Suppressor macrophage treated with lipopolysaccharide for 4 hours (primary cell): ENCODE measurements at places on chromosomes 6 and 20.

- no peak for DNase-seq
These were observed 5.7 kb downstream of the PACRG start for GRCh38 chr6:162733489-162733888.

- DNase-seq = no peak
These were observed 16.8 kb downstream of the SRSF3 start for GRCh38 chr6:36610956-36611336.

GRCh38 chr6:424741-425417 lies 33.3 kb downstream of the IRF4 start:
- DNase-seq = no peak

DNA sequence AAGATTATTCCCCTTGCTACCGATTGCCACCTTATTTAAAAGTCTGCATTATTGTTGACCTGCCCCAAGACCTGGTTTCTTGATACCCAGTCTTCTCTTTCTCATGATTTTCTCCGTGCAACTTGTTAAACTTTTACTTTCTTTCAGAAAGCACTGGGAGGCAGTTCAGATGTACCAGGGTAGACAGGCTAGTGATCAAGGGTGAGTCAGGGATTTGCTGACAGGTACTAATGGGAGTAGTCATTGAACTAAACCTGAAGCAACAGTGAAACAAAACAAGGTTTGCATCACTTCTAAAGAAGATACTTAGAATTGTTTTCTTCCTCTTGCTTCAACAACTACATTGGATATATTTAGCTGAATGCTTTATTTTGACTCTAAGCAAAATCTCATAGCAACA lies 124.4 kb downstream of the KCNQ5 start:
- DNase-seq = no peak

GRCh38 chr6:10725716-10726115 lies 2.8 kb downstream of the TMEM14C start:
- no peak for DNase-seq

- DNase-seq = no peak
These were observed 38.8 kb downstream of the CDYL start for GRCh38 chr6:4814987-4815386.

DNA sequence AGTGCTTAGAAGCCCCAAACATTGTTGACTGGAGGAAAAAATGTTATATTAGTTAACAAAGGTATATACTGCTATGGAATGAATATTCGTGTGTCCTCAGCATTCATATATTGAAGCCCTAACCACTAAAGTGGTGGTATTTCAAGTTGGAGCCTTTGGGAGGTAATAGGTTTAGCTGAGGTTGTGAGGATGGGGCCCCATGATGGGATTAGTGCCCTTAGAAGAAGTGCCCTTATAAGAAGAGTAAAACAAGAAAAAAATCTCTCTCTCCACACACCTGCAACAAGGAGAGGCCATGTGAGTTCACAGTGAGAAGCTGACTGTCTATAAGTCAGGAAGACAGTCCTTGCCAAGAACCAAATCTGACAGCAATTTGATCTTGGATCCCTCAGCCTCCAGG lies 761.7 kb upstream of the FLRT3 start:
- DNase-seq = no peak

DNA sequence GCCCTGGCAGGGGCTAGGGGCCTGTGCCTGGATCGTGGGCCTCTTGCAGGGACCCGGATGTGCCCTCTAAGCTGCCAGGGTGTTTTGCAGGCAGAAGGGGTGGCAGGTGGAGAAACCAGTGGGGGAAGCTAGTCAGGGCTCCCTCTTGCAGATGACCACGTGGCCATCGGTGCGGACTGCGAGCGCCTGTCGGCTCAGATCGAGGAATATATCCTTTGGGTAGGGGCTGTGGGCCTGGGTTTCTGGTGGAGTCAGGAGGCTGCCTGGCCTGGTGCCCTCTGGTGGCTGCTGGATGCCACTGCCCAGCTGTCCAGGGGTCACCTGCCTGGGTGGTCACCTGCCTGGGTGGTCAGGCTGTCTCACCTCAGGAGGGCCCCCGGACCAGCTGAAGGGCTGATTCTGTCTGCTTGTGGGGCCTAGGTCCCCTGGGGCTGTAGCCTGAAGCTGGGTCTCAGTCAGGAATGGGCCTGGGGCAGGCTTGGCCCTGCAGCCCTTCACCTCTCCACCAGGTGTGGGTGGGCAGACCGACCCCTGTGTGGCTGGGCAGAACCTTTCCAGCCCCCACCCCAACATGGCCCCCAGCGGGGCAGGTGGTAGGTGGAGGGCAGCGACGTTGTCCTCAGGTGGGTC lies 6.7 kb downstream of the TCEA2 start:
- DNase-seq = no peak

DNA sequence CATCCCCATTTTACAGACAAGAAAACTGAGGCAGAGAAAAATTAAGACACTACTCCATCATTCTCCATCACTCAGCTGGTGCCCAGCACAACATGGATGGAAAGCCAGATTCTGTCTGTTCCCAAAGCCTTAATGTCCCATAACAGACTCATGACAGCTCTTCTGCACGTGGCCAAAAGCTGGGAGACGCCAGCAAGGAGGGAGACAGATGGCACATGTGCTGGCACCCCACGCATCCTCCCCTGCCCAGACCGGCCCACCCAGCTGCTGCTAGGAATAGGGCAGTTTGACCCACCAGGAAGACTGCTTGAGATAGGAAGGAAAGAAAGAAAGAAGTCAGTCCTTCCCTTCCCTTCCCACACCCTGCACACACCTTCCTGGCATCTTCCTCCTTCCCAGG lies 96.3 kb downstream of the PREX1 start:
- DNase-seq = no peak

GRCh38 chr20:42749556-42749955 lies 440.1 kb downstream of the PTPRT start:
- DNase-seq = no peak

GRCh38 chr20:8997701-8998117 lies 71.2 kb upstream of the PLCB4 start:
- DNase-seq = no peak

- DNase-seq = no peak
These were observed 223.9 kb downstream of the LY86 start for GRCh38 chr6:6812427-6812826.

- no peak for DNase-seq
These were observed 1.6 kb upstream of the REV3L start for GRCh38 chr6:111484633-111484930.

DNA sequence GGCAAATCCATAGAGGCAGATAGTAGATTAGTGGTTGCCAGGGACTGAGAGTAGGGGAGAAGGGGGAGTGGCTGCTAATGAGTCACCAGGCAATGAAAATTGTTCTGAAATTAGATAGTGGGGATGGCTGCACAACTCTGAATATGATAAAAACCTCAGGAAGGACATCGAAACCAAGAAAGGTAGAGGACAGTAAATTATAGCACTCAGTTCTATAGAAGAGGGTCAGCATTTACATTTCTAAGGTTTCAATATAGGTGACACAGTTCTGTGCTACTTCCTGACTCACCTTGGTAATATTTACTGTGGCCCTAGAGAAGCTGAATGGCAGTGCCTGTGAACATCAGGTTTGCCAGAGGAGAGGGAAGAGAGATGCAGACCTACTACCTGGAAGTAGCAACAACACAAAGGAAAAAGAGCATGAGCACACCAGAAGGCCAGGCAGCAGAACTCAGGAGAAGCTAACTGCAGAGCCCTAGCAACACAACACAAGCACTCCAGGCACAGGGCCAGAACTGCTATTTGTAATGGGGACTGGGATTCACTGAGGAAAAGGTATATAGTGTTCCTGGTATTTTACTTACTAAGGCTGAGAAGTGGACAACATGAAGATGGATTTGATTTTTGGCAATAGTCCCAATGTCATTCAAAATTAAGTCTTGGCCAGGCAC lies 75.9 kb downstream of the PLCG1 start:
- no peak for DNase-seq

DNA sequence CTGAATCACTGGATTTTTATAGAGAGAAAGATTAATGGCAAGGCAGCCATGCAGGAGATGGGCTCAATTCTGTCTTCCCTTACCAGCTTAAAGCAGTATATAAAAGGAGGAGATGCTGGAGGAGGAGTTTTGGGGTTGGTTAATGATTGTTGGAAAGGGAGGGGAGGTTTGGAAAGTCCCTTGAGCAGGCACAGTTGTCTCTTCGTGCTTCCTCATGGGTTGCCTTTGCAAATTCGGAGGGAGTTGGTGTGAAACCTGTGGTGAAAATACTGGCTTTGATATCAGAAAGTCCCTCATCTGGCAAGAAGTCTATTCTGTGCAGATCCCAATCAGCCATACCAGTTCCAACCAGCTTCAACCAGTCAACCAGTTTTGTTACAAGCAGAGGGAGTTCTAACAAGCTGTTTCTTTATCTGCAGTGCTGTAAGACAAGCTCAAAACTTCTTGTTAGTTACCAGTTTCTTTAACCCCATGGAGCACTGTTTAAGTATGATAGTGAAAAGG lies 107.0 kb downstream of the HIVEP1 start:
- DNase-seq = no peak

DNA sequence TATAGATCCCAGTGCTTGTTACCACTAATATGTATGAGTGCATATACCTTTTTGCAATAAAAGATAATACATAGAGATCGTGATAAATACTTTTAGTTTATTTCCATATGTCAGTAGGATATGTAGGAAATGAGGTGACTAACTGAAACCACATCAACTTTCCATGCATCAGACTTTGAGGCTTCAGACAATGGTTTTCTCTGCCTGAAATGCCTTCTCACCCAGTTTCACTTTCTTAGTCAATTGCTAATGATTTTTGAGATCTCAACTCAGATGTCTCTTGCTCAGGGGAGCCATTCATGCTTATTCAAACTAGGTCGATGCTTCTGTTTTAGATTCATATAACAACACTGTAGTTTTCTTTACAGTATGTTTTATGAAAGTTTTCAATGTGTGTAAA lies 626.6 kb upstream of the ADGRB3 start:
- DNase-seq = no peak

GRCh38 chr6:155387481-155387880 lies 68.2 kb downstream of the NOX3 start:
- no peak for DNase-seq

GRCh38 chr6:2969549-2969948 lies 1.8 kb downstream of the SERPINB6 start:
- no peak for DNase-seq

- DNase-seq = no peak
These were observed 16.6 kb downstream of the CPNE5 start for GRCh38 chr6:36822506-36823269.

DNA sequence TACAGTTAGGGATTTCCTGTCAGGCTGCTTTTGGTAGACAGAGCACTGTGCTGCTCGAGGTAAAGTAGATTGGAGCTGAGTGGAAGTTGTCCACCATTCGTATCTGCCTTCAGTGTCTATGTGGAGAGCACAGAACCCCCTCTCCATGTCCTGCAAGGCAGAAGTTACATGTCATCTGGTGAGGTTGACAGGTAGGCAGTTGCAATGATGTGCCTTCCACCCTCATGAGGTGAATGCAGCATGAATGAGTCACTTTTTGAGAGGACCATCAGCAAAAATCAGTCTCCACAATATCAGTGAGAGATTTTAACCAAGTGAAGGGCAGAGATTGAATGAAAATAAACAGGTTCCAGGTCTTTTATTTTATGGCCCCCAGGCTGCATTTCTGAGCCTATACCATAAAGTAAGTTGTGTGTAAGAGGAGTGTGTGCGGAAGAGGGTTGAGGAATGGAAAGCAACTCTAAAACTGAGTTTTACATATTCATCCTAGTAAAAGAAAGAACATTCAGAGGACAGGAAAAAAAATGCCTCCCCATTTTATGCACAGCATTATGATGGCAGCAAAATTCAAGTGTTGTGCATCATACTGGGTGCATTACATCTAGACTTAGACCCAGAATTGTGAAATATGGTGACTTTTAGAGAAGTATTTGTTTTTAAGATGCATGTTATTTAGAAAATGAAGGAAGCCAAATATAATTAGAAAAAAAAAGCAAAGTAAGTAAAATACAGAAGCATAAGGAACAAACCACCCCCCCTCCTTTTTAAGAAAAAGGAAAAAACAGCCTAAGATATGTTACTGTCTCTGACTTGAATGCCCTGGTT lies 15.8 kb downstream of the TRAPPC3L start:
- peak; percentile 28 for DNase-seq

DNA sequence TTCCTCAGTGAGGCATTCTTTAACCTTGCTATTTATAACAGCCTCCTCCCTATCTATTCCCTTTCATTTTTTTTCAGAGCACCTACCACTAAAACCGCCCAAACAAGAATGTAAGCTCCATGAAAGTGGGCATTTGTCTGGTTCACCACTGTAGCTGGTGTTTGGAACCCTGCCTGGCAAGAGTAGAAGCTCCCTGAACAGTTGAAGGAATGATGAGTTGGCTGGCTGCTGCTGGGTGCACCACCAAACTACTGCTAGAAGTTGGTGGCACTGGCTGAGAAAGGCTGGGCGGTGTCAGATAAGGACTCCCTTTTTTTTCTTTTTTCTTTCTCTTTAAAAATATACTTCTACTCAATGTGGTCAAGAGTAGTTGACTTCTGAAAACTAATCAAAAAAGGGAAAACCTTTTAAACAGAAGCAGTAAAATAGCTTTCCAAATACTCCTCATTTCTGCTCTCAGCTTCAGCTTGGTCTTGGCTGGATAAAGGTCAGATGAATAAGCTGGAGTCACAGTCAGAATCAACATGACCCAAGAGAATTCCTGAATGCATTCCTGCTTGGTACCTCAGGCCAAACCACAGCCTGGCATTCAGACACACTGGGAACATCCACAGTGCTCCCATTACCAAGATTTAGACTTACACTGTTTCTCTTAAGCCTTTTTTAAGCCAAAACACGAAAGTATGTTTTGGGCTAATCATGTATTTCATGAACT lies 38.0 kb downstream of the RTN4IP1 start:
- no peak for DNase-seq

DNA sequence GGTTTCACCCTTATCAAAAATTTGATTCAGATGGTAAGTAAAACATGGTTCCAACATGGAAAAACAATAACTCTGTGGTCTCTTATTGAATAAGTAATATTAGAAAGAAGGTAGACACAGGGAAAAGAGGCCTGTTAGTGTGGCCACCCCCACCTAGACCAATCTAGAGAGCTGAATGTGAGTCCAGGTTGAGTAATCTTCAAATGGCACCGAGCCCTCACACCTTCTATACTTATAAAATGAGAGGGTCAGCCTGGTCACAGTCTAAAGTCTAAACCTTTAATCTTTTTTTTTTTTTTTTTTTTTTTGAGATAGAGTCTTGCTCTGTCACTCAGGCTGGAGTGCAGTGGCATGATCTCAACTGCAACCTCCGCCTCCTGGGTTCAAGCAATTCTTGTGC lies 6.9 kb downstream of the FAM184A start:
- DNase-seq = no peak

- DNase-seq = no peak
These were observed 177.5 kb downstream of the TMEM242 start for GRCh38 chr6:157145656-157146285.

GRCh38 chr6:94127716-94128115 lies 708.4 kb upstream of the EPHA7 start:
- no peak for DNase-seq

GRCh38 chr20:48201885-48202284 lies 416.6 kb upstream of the SULF2 start:
- no peak for DNase-seq

GRCh38 chr6:124877468-124877867 lies 84.8 kb upstream of the RNF217 start:
- no peak for DNase-seq

- DNase-seq = no peak
These were observed 475.3 kb upstream of the JARID2 start for GRCh38 chr6:14770572-14770971.

GRCh38 chr6:137200288-137200687 lies 18.9 kb downstream of the IFNGR1 start:
- no peak for DNase-seq

- DNase-seq = no peak
These were observed 8.0 kb upstream of the SUMO4 start for GRCh38 chr6:149392093-149392492.
